ENCODE measurements at places on chromosomes 11 and 22.

GRCh38 chr11:102464859-102465500 lies 12.4 kb upstream of the TMEM123 start:
- no peak for DNase-seq

DNA sequence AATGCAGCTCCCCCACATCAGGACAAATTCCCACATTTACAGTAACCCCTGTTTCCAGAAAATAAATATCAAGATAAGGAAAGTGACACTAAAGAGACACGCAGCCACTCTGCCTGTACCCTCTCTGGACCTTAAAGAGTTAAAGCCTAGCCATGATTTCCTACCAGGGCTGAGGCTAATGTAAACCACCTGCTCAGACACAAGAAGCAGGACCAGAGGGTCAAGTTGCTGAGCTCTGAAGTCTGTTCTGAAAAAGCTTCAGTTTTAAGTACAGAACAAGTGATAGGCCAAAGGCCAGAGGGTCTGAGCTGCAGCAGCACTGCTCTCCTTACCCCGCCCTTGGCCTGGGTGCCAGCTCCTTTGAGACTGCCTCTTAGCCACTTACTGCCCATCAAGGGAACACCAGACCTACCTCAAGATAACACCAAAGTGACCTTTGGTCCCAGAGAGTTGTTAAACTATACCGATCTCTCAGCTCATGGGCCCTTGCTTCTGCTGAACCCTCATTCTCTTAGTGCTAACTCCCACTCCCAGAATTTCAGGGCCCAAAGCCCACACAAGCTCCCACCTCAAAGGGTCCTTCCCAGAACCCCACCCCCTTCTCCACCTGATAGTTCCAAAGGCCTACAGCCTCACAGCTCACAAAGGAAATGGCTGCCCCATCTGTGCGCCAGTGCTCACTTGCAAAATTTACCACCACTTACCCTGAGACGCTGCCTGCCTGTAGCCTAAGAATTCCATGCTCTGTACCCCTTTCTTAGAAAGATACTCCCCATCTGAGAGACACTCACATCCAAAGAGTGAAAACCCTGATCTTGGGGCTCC lies 40.5 kb downstream of the IL18BP start:
- DNase-seq, result no peak

DNA sequence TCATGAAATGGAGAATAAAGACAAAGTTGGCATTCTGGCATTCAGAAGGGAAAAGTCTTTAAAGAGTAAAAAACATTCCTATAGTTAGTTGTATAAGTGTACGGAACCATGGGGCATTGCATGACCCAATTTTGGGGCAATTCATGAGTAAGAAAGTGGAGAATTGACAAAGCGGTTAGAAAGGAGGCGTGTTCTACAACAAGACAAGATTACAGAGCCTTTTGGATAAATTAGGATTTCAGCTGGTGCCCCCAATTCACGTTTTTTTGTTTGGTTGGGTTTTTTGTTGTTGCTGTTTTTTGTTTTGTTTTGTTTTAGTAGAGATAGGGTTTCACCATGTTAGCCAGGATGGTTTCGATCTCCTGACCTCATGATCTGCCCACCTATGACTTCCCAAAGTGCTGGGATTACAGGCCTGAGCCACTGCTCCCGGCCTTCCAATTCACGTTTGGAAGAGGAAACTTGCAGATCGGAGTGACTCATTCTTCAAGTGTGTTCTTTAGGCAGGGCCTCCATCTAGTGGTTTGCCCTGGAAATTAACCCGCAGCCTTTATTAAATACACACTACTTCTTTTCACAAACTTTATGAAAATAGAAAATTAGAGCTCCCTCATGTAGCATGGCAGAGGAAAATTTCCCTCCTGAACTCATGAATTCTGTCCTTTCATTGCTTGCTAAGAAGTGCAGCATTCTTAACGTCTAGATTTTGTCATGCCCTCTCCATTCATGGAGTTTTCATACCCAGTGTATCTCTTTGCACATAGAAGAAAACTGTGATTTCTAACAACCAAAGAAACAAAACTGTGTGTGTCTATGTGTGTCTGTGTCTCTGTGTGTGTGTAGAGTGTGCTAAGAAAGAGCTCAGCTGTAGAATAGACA lies 118.1 kb downstream of the BBOX1 start:
- DNase-seq, result no peak

GRCh38 chr22:24134090-24134846 lies 47.0 kb upstream of the SUSD2 start:
- no peak for DNase-seq

- no peak for DNase-seq
Measured at GRCh38 chr11:26326793-26327400, 5.0 kb upstream of the ANO3 start.

DNA sequence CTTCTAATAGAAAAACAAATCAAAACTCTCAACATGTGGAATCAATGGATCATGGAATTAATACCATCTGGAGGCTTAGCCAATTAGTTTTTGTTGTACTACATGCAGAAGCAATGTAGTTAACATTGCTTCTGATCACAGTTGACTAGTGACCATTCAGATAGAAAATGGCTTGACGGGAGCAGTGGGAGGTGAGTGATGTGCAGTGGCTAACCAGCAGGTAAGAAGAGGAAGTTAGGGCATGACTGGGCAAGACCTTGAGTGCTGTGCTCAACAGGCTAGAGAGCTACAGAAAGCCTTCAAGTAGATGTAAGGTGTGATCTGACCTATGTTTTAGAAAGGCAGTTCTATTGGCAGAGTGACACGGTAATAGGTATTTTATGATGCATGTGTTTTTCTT lies 60.7 kb upstream of the ALKBH3 start:
- DNase-seq, result no peak

GRCh38 chr11:118652681-118653181 lies 26.7 kb downstream of the TREH start:
- DNase-seq, result peak; percentile 74

- no peak for DNase-seq
Measured at GRCh38 chr22:39833610-39834009, 60.0 kb downstream of the ENTHD1 start.

DNA sequence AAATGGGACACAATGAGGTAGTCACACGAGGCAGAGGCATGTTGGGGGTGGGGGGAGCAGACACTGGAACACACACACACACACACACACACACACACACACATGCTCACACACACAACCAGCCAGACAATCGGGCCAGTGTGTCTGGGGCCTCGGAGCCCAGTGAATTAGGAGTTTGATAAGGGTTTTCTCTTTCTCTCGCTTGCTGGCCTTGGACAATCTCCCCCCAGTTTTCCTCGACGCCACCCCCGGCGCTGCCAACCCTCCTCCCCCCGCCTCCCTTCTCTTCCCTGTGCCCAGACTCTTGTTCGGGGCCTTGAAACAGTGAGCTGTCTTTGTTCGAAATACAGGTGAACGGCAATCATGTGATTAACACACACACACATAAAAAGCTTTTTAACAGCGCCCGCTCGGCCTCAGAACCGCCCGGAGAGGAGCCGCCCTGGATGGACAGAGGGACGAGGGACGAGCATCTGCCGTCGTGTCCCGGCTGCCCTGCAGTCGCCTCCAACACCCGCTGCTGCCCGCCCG lies 1.5 kb upstream of the SOX10 start:
- DNase-seq, result no peak

DNA sequence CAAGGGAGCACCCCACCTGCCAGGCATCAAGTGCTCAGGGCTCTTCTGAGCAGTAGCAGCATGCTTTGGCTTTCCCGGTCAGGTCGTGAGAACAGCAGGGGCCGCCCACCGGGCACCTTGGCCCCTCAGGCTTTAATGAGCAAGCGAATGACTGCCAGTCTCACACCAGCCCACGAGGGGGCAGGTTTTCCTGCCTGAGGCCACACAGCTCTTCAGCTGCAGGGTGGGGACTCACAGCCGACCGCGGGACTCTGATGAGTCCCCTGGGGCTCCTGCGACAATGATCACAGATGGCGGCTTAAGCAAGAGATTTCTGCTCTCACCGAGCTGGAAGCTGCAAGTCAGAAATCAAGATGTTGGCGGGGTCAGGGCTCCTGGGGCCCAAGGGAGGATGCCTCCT lies 14.3 kb upstream of the FGF19 start:
- no peak for DNase-seq

DNA sequence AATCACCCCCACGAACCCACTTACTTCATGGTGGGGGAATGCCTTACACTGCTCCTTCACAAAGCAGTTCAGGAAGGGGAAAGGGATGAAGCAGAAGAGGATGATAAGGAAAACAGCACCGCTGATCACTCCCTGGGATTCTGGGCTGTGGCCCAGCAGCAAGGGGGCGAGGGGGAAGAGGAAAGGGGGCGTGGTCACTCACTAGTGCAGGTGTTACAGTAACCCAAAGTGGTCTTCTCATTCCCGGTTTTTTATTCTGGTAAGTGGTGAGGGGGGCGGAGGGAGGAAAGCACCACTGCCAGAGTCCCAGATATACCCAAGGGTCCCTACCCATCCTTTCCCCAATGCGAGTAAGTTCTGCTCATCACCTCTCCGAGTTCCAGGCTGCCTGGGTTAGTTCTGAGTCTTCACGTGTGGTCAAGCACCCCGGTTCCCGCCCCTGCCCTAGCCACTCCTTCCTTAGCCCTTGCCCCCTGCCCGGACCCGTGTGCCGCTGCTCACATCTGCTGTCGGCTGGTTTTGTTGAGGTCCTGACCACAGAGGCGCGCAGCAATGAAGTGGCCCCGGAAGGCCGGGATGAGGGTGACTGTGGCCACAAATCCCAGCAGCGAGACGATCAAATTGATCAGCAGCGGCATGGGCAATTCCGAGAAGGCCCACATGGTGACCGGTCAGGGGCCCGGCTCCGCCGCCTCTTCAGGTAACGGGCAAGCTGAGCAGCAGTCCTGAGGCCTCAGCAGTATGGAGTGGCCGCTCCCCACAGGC lies 477 bp downstream of the DPAGT1 start:
- DNase-seq, result no peak

Data from cerebellar nuclear complex (tissue), 1 donor.